KG1 (cell line): ENCODE measurements at places on chromosomes 11 and 22.
A peak's percentile ranks its signal among the peaks of the same experiment; 100 is the strongest.

- DNase-seq: no peak
Measured at GRCh38 chr11:44571871-44572270, 6.4 kb downstream of the CD82 start.

DNA sequence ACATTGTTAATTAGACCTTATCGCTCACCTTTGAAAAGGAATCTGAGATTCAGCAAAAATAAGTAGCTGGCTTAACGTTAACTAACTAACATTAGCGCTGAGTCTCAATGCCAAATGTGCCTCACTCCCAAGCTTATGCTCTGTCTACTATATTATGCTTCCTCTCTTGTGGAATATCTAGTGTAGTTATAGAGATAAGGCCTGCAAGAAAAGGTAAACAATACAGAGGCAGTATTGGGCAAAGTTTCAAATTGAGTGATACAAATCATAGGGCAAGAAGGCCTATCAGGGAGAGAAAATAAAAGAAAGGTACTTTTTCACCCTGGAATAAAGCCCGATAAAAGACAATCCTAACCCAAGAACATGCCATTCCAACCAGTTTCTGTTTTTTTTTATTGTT lies 61.6 kb upstream of the SLC17A6 start:
- DNase-seq: no peak

DNA sequence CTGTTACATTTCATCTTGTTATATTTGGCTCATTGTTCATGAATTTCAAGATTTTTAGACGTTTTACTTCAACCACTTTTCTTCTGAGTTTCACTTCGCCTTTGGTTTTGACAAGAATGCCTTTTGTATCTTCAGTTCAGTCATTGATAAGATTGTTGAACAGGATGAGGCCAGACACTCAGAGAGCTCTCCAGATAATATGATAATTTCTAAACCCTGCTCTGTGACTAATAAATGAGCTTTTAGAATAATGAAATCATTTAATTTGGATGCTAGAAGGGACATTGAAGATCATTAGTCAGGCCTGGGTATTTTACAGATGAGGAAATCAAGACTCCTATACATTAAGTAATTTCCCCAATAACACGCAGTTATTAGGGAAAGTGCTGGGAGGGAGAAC lies 37.2 kb upstream of the GRAMD1B start:
- no peak for DNase-seq

DNA sequence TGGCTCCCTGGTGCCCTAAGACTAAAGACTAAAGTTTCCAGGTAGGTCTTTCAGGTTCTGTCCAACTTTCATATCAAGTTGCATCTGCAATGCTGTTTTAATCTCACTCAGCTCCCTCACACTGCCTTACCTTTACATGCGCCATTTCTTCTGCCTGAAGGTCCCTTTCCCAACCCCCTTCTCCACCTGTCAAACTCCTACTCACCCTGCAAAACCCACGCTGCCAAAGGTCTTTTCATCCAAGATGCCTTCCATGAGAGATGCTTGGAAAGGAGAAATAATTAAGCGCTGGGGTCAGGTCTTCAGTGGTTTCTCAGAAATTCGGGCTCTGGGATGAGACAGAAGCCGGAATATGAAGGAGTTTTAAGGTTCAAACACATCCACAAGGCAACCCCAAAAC lies 95.1 kb downstream of the MN1 start:
- DNase-seq: no peak

DNA sequence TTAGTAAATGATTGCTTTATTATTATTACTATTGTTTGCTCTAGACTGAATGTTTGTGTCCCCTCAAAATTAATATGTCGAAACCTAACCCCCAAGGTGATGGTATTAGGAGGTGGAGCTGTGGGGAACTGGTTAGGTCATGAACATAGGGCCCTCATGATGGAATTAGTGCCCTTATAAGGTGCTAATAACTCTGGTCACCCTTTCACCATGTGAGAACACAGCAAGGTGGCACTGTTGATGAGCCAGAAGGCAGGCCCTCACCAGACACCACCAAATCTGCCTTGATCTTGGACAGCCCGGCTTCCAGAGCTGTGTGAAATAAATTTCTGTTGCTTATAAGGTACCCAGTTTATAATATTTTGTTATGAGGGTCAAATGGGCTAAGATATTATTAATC lies 95.8 kb downstream of the BDNF start:
- no peak for DNase-seq

GRCh38 chr11:30683176-30683575 lies 97.0 kb upstream of the MPPED2 start:
- no peak for DNase-seq

- DNase-seq: no peak
Measured at GRCh38 chr11:59973097-59973496, 9.3 kb downstream of the OOSP4A start.

- peak; percentile 55 for DNase-seq
Measured at GRCh38 chr11:10622957-10623791, 54.7 kb upstream of the LYVE1 start.

DNA sequence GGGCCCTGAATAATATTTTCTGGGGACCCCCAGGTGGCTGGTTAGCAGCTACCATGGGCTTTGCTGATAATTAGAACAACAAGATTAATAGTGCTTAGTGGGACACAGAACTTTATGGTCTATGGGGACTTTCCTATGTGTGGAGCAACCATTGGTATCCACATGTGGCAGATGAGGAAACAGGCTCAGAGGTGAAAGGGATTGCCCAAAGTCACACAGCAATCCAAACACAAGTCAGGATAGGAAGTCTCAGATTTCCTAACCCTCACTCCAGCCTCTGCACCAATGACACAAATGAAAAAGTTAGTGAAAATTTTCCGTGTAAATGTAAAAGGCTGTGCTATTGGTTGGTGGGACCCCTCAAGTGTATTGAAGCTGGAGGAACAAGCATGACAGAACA lies 15.3 kb upstream of the SLCO2B1 start:
- no peak for DNase-seq

DNA sequence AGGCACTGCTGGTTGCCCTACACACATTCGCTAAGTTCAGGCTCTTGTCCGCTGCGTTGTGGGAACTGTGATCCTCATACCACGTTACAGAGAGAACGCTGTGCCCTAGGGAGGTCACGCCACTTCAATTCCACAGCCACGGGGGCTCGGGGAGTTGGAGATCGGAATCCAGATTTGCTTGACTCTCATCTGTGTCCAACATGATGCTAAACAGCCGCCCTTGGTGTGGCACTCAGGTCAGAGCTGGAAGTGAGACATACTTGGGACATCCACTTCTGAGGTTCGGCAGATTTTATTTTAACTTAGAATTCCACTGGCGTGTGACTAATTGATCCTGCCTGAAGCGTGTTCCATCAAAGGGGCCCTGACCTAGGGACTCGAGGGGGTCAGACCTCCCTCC lies 41.7 kb downstream of the RIBC2 start:
- no peak for DNase-seq

DNA sequence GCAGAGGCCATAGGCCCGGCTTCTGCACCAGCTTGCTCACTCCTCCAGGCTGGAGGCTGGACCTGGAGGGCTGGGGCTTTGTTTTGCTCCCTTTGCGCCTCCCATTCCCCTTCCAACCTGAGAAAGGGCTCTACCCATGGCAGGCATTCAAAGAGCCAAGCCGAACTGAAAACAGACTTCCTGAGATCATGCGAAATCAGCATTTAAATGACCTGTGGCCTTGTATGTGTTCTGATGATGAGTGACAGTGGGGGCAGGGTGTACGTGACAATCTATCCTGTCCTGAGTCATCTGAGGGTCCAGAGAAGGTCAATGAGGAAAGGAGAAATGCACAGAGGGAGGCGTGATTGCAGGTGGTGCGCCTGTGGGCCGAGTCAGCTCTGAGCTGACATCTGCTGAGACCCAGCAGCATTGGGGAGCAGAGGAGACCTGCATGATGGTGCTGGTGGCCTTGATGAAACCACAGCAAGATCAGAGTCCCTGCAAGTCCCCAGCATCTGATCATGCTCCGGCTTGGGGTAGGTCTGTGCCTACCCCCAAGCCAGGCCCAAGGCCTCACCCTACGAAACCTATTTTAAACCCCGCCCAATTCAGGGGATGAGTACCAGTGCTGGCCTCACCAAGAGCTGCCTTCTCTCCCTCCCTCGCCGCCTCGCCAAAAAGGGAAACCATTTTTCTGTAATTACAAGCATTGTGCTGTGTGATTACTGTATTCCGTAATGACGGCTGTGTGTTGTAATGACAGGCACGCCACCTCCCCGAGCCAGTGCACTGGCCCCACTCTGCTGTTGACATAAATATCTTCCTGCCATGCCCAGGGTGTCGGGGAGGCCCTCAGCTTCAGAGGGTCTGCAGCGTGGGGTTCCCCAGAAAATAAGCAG lies 95.2 kb upstream of the ANO1 start:
- DNase-seq: no peak

DNA sequence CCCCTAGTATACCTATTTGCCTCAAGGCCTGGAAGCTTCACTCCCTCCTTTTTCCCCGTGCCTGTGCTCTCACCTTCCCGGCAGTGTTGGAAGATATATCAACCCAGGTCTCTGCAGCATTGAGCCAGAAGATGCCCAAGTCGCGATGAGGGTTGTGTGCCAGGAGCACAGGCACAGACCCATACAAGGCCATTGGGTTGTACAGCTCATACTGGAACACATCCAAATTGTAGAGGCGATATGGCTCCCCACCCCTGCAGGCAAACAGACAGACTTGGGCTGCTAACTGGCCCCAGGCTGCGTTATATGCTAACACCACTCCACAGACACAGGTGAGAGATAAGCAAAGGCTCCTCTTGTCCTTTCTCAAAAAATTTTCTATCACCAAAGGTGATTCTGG lies 10.7 kb upstream of the B3GAT3 start:
- DNase-seq: no peak

- no peak for DNase-seq
Measured at GRCh38 chr11:43558146-43558545, 122.4 kb upstream of the HSD17B12 start.

DNA sequence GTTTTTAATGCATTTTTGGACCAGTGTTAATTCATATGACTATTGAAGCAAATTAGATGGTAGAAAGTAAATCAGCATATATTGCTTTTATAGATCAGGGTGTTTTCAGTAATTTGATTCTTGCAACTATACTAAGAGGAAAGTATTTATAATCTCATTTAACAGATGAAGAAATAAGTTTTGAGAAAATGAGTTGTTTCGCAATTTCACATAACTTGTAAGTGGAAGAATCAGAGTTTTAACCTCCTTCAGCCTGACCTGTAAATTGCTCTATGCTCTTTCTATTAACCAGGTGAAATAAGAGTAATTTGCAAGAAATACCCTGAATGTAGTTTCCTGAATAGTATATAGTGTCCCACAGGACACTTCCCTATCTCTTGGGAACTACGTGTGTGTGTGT lies 1106.8 kb upstream of the RAG2 start:
- DNase-seq: no peak

- no peak for DNase-seq
Measured at GRCh38 chr11:90426442-90426841, 203.6 kb upstream of the CHORDC1 start.
